ENCODE measurements at places on chromosomes 1 and 21.

- DNase-seq, result no peak
Measured at GRCh38 chr1:3787745-3788605, 8.3 kb downstream of the LRRC47 start.

GRCh38 chr1:56477164-56478111 is 101.9 kb downstream of the PLPP3 start:
- DNase-seq, result no peak

DNA sequence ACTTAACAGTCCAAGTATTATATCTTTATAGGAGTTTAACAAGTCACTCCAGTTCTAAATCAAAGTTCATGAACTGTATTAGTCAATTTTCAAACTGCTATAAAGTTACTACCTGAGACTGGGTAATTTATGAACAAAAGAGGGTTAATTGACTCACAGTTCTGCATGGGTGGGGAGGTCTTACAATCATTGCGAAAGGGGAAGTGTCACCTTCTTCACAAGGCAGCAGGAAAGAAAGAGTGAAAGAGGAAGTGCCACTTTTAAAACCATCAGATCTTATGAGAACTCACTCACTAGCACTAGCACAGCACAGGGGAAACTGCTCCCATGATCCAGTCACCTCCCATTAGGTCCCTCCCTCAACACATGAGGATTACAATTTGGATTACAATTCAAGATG is 70.0 kb downstream of the CLCA4 start:
- no peak for DNase-seq

GRCh38 chr1:42427240-42427639 is 28.6 kb downstream of the ZMYND12 start:
- DNase-seq, result no peak

DNA sequence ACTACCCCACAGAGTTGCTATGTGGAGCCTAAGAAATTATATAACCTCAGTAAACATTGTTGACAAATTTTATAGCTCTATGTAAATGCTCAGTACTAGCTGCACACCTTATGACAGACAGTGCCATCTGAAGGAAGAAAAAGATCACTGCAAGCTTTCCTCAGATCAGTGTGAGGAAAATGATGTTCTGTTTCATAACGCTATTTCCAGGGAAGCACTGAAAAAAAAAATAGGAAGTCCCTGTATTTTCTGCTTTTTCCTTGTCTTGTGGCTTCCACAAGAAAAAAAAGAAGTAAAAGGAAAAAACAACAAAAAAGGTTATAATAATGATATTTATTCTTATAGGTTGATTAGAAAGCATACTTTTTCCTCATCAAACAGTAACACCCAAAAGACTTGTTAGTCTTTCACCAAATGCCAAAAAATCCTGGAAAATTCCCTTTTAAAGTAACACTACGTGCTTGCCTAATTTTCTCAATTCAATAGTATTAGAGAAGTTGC is 23.2 kb downstream of the LYST start:
- DNase-seq, result no peak

GRCh38 chr1:198932351-198932991 is 293.6 kb downstream of the PTPRC start:
- peak; percentile 13 for DNase-seq

DNA sequence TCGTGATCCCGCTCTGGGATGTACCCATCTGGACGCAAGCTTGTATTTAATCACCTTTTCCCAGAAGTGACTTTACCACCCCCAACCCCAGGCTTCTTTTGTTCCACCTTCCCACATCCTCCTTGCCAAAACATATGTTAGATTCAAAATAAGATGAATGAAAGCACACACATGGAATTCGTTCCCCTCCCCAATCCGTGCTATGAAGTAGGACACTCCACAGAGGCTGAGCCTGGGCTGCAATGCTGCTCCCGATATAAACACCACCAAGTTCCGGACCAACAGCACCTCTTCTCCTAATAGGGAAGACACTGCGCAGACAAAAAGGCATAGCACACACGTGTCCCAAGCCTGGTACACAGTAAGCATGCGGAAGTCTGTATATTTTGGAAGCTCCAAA is 86.1 kb downstream of the CLSTN1 start:
- DNase-seq, result no peak

DNA sequence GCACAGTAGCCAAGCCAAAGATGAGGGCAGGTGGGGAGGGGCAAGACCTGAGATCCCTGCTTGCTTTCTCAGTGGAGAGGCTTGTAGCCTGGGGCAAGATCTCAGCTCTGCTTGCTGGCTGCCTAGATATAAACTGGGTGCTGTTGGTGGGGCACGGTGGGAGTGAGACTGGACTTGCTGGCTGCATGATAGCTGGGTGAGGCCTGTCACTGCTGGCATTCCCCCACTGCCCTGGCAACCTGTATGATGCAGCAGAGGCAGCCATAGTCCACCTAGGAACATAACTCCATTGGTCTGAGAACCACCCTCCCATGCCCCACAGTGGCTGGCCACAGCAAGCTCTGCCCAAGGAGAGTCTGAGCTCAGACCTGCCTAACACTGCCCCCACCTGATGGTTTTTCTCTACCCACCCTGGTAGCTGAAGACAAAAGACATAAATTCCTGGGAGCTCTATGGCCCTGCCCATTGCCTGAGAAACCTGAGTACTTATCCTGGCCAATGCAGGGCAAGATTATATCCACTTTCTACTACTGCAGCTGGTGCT is 261.9 kb upstream of the DEPDC1 start:
- no peak for DNase-seq

DNA sequence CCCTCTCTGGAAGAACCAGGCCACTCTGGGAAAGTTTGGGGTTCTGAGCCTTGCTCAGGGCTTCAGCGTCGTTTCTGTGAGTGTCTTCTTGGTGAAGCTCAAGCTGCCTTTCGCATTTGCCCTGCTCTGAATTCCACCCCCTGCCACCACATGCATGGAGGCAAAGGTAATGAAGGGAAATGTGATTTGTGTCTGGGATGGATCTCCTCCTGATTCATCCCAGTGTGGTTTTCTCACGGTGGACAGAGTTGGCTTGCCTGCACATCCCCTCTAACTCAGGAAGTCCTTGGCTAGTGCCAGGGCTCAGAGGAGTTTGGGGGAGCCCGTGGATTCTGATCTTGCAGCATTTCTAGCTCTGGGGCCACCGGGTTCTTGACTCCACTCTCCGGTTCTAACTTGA is 173.6 kb upstream of the RAB4A start:
- DNase-seq, result no peak

- DNase-seq, result no peak
Measured at GRCh38 chr1:201310986-201311355, 27.7 kb downstream of the PKP1 start.

DNA sequence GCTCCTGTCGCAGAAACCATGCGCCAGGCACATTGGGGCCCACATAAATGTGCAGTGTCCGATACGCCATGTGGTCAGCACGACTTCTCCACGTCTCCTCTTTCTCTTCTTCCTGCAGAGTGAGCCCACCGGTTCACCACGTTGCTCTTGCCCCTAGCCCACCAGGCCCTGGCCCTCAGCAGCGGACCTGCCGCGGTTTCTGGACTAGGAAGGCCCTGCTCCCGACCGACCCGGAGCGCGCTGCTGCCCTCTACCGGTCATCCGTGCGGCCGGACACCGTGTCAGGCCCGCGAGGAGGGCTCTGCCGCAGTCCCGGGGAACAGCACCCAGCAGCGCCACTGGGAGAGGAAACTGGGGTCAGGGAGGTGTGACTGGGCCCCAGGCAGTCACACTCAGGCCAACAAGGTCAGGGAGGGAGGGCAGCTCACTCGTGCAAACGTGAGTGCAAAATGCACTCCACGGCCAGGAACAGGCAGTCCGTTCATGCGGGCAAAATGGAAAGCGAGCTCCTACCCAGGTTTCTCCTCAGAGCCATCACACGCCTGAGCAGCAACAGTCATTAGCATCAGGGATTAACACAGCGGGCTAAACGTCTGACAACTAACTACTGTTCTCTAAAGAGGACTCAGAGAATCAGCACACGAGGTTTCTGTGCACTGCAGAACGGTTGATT is 13.7 kb downstream of the TLR5 start:
- peak; percentile 84 for DNase-seq

GRCh38 chr1:42258218-42258617 is 76.8 kb downstream of the FOXJ3 start:
- DNase-seq, result no peak

GRCh38 chr1:93579891-93580290 is 101.7 kb downstream of the BCAR3 start:
- no peak for DNase-seq

GRCh38 chr1:155744711-155745283 is 55.9 kb downstream of the DAP3 start:
- DNase-seq, result no peak

GRCh38 chr1:207644852-207645634 is at the start of gene CR1L:
TSS of gene CR1L (plus strand) at chr1:207645133. CDS start at chr1:207645234, 101 bp downstream.
- DNase-seq, result peak; percentile 73

GRCh38 chr1:41589395-41589794 is 104.9 kb upstream of the EDN2 start:
- DNase-seq, result no peak

DNA sequence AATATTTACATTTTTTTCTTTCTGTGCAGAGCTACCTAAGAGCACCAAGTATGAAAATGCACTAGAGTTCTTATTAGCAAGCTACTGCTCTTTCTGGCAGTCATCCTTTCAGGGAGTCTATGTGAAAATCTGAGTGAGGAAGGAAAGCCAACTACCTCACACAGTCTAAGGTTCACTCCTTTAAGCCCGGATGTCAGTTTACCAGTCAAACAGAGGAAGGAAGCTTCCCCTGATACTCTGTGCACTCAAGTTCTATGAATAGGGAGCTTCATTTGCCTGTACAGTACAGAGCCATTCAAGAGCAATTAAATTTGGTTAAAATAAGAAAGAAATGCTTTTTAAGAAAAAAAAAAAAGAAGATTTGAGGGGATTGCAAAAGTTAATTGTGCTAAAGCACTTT is 6.9 kb downstream of the COL11A1 start:
- DNase-seq, result no peak

DNA sequence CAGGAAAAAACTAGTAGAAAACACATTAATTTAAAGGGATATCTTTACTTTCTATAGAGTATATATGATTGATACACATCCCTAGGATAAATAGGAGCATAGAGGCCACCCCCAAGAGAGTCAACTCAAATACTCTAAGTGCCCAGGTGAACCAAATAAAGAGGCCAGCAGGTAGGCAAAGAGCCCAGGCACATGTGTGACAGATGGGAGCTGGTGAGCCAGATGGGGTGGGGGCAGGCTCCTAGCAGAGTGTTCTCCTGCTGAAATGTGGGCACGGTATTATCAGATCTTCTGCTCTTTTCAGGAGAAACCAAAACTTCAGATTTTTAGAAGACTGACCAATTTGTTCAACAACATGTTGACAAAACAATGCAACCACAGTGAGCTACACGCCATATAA is 333.4 kb upstream of the PKN2 start:
- DNase-seq, result no peak

- DNase-seq, result no peak
Measured at GRCh38 chr1:184910691-184911091, 63.6 kb downstream of the NIBAN1 start.

GRCh38 chr1:40479156-40479555 is 2.1 kb downstream of the ZFP69 start:
- peak; percentile 17 for DNase-seq

GRCh38 chr1:178385662-178386061 is 111.1 kb downstream of the CLEC20A start:
- no peak for DNase-seq
